ENCODE measurements at places on chromosomes 3 and 15.

GRCh38 chr3:195770081-195770840, 41.5 kb downstream of the MUC4 start:
- no peak for DNase-seq

GRCh38 chr15:100686725-100687473, 84.5 kb downstream of the ASB7 start:
- DNase-seq: no peak

GRCh38 chr15:31272558-31273257, 53.9 kb upstream of the KLF13 start:
- DNase-seq: no peak

- DNase-seq: no peak
Measured at GRCh38 chr3:149542375-149543312, 68.1 kb downstream of the TM4SF4 start.

GRCh38 chr3:106624154-106624553, 753.1 kb upstream of the CCDC54 start:
- DNase-seq: no peak

DNA sequence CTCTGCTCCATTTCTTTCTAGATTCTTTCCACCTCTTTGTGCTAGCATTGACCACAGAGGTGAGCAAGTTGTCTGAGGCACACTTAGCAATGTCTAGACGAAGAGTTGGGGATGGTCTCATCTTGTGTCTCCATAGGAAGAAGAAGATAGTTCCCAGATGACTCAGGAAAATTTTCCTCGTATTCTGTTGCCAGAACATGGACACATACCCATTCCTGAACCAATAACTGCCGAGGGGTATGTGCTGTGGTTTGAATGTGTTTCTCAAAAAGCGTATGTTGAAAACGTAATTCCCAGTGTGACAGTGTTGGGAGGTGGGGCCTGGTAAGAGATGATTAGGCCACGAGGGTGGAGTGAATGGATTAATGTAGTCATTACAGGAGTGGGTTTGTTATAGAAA, 107.5 kb upstream of the GALNT15 start:
- no peak for DNase-seq

DNA sequence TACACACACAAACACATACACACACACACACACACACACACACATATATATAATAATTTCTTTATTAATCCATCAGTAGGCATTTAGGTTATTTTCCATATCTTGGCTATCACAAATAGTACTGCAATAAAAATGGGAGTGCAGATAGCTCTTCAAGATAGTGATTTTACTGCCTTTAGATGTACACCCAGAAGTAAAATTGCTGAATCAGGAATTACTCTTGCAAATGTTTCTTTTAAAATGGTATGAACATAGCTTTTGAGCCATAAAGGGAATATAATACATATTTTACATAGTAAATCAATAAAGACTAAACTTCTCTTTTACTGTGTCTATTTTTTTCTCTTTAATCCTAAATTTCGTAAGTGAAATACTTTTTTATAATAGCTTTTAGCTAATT, 1251.1 kb downstream of the ZPLD1 start:
- DNase-seq: no peak

DNA sequence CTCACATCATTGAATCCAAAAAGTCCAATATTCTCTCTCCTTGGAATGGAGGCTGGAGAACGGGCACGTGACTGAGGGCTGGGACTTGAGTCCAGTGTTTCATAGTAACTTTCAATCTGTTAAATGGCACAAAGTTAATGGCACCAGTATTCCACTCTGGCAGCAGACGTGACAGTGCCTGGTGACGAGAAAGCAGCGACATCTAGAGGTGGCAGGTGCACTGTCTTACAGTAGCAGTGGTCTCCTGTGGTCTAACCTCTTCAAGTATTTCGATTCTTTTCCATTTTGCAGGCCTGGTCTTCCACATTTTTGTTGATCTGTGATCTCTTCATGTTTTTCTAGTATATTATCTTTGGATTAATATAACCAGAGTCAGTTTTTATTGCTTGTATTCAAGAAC, 107.1 kb downstream of the OXSM start:
- no peak for DNase-seq

DNA sequence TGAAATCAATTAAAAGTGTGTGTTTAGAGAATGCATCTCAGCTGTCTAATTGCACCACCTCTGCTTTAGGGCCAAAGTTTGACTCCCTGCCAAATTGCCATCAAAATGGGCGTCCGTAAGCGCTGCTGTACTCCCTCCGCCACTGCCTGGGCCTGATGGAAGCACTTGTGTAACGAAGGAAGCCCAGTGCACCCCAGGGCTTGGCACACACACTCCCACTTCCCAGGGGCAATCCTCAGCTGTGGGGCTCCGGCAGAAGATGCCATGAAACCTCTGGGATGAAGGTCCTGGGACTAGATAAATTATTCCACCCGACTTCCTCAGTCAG, 137.8 kb downstream of the RORA start:
- no peak for DNase-seq
